Stimulated activated CD4-positive, alpha-beta T cell treated with anti-CD3 and anti-CD28 coated beads, Interleukin-12 subunit alpha, Interleukin-12 subunit beta, amount 100 ng/mL, for 48 hours (primary cell): ENCODE measurements at places on chromosomes 11 and 22.
A peak's percentile ranks its signal among the peaks of the same experiment; 100 is the strongest.

DNA sequence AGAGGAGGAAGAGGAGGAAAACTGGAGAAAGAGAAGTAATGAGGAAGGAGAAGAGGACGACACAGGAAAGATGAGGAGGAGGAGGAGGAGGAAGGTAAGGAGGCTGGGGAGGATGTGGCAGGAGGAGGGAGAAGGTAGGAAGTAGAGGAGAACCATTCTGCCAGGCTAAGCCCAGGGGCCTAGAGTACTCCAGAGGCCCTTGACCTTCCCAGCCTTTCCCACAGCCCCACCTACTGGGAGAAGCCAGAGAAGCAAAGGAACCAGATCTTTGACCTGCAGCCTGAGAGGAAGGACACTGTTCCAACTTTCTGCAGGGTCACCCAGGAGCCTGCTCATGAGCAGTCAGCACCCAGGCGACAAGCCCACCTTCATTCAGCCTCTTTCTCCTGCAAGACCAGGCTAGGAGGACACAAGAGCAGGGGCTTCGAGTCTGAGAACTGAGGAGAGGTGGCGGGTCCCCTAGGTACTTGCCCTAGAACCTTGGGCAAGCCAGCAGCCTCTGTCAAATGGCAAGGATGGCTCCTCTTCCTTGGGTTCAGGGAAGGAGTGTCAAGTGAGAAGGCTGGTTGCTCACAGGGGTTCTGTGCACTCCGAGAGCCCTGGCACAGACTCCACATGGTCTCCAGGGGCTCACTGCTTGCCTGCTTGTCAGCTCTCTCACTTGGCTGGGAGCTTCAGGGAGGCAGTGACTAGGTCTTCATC, 27.9 kb upstream of the OAF start:
- no peak for DNase-seq

- DNase-seq = no peak
Observed at GRCh38 chr11:69208190-69209037, 52.7 kb downstream of the SMIM38 start.

GRCh38 chr11:12165237-12165875, 55.0 kb downstream of the MICAL2 start:
- no peak for DNase-seq

GRCh38 chr22:33467620-33468095, 409.5 kb upstream of the SYN3 start:
- DNase-seq = no peak

DNA sequence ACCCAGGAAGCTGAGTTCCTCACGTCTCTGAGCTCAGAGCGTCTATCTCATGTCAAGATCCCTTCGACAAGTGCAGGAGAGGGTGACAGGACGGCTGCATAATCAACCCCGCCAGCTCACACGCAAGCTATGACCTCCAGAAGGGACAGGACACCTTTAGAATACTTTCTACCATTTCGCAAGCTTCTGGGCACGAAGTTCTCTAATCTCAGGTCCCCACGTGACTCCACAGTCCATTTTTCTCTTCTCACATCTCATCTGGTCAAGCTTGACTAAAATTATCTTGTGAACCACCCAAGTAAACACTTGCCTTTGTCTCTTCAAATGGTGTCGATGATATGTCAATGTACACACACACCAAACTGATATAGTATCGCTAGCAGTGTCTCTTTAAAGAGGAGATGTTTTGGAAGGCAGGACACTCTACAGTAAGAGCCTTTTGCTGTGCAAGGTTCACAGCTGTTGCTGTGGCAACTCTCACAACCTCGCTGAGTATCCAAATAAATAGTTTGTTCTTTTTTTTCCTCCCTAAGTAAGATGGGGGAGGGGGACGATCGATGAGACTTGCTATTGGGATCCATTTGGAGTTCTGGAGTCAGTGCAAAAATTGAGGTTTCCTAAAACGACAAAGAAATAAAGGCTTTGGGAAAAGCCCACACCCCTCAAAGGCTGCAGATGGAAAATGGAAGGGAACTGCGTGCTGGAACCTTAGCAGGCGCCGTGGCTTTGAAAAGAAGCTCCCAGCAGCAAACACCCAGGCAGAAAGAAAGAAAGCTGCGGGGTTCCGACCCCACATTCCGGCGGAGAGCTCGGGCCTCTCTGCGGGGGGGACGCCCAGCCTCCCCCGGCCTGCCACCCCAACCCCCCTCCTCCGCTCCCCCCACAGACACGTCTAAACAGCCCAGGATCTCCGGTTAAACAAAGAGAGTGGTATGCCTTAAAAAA, 215.4 kb upstream of the UBASH3B start:
- no peak for DNase-seq

- no peak for DNase-seq
Observed at GRCh38 chr11:7640816-7641215, 32.5 kb downstream of the CYB5R2 start.

- DNase-seq = no peak
Observed at GRCh38 chr11:94030059-94030458, 8.9 kb downstream of the HEPHL1 start.

- no peak for DNase-seq
Observed at GRCh38 chr11:86790195-86790725, 10.1 kb upstream of the PRSS23 start.

GRCh38 chr11:9385327-9385899, 961 bp downstream of the IPO7 start:
- no peak for DNase-seq

DNA sequence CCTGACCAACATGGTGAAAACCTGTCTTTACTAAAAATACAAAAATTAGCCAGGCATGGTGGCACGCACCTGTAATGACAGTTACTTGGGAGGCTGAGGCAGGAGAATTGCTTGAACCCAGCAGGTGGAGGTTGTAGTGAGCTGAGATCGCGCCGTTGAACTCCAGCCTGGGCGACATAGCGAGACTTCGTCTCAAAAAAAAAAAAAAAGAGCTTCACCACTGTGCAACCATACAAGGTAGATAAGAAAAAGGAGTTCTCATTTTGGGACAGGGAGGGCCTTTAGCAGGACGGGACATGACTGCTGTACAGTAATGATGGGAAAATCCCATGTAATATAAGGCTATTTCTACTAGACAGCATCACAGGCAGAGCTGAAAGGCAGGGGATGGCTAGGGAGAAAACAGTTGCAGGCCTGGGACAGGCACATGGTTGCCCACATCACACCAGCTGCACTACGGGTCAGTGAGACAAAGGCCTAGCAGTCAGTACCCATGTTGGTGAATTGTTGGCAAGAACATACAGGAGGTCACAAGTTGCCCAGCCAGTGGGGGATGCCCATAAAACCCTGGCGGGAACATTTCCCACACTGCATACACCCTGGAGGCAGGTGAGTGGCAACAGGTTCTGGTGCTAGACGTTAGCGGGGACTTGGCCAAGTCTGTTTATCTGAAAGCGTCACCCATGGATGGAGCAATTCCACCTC, 5.4 kb downstream of the TANGO2 start:
- no peak for DNase-seq

DNA sequence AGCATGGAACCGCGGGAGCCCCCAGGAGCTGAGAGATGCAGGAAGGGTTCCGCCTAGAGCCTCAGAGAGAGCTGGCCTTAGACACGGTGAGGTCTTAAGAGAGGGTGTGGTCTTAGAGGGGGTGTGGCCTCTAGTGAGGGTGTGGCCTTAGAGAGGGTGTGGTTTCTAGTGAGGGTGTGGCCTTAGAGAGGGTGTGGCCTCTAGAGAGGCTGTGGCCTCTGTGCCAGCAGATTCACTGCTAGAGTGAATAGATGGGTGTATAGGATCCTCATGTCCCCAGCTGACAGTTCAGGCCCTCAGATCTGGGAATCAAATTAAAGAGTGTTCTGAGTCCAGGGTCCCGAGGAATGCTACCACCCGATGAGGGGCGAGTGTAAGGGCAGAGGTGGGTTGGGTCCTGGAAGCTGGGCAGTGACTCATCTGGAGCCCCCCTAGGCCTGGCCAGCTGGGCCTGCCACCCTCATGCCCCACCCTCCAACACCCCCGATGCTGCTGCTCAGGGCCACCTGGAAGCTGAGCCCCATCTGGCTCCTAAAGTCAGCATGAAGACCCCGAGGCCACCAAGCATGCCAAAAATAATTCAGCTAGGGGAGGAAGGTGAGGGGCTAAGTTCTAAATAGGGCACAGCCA, 49.5 kb downstream of the IGF2 start:
- peak; percentile 53 for DNase-seq

DNA sequence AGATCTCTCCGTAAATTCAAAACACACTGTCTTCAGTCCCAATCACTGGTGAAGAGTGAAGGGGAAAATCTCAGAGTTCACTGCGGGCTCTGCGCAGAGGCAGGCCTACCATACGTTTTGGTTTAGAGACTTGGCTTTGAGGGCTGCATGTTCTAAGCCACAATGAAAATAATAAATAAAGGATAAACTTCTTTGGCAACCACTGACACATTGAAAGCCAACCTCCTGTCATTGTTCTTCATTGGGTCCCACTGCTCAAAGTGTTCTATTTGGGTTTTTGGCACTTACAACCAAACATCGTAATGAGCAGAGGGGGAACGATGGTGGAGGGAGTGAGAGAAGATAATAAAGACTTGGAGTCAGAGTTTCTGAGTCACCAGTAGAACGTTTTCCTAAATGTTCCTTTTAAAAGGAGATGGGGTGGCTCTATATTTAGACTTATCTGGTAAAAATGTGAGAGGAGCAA, 472.9 kb downstream of the SOX6 start:
- no peak for DNase-seq

GRCh38 chr22:49660321-49660720, 167.4 kb downstream of the BRD1 start:
- DNase-seq = no peak

DNA sequence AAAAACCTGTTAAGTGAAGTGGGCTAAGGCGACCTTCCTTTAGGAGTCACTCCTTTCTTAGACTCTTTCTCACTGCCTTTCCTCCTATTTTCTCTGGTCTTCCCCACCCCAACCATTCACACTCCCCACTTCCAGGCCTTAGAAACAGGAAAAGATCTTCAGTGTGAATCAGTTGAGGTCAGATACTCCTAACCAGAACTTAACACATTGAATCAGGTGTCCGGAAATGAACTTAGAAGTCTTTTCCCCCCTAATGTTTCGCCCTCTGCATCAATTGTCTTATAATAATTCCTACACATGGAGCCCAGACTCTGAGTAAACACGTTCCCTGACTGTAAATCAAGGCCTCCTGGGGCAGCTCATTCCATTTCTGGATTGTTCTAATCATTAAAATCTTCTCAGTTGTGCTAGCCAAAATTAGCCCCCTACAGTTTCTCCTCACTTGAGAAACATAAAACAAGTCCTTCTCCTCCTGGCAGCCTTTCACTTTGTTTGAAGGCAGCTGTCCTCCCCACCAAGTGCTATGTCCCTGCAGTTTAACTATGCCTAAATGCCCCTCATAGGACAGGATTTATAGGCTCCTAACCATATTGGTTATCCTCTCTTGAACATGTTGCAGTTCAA, 32.7 kb upstream of the USP47 start:
- DNase-seq = no peak

GRCh38 chr11:79860336-79860735, 419.5 kb upstream of the TENM4 start:
- no peak for DNase-seq
